Left hindlimb (tissue), 1 donor: ENCODE measurements at places on chromosomes 5 and 9.
A peak's percentile ranks its signal among the peaks of the same experiment; 100 is the strongest.

- no peak for DNase-seq
Observed at GRCh38 chr5:59557572-59557971, 336.0 kb downstream of the PDE4D start.

DNA sequence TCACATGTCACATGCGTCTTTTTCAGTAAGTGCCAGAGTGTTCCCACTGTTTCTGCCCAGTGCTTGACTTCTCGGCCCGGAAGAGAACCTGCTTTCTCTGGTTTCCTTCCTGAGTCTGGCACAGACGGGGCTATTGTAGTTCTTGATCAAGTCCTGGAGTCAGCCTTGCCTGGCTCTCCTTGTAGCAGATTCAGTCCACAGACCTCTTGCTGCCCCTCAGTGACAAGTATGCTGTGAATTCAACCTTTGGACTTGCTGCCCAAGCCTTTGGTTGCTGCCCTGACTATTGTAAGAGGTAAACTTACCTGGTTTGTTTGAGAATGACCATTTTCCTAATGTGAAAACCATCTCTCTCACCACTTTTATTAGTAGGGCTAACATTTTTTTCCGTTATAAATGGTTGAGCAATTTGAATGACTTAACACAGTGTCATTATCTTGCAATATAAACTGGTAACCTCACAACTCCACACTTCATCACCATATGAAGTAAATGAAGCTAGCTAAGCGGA, 24.7 kb downstream of the ZBTB34 start:
- no peak for DNase-seq

GRCh38 chr5:122761115-122761514, 13.8 kb upstream of the SNX2 start:
- no peak for DNase-seq

DNA sequence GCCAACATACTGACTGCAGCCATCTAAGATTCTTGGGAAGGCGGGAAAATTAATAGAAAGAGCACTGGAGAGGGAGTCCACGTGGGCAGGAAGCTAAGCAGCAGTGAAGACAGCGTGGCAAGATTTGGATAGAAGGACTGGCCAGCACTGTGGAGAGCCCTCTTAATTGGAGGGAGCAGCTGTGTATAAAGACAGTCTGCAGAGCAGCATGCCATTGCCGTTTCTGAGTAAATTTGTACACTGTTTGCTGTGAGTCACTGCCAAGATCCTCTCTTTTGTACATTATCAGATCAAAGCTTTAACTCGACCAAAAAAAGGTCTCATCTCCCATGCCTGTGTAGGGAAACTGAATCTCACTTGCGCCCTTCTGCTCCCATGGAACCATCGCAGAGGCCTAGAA, 45.3 kb downstream of the INSYN2B start:
- no peak for DNase-seq

GRCh38 chr5:42579320-42579719, 156.1 kb downstream of the GHR start:
- DNase-seq, result no peak

GRCh38 chr5:118723021-118723338, 265.4 kb downstream of the DTWD2 start:
- DNase-seq, result no peak

GRCh38 chr5:45800331-45800730, 104.2 kb upstream of the HCN1 start:
- DNase-seq, result no peak

DNA sequence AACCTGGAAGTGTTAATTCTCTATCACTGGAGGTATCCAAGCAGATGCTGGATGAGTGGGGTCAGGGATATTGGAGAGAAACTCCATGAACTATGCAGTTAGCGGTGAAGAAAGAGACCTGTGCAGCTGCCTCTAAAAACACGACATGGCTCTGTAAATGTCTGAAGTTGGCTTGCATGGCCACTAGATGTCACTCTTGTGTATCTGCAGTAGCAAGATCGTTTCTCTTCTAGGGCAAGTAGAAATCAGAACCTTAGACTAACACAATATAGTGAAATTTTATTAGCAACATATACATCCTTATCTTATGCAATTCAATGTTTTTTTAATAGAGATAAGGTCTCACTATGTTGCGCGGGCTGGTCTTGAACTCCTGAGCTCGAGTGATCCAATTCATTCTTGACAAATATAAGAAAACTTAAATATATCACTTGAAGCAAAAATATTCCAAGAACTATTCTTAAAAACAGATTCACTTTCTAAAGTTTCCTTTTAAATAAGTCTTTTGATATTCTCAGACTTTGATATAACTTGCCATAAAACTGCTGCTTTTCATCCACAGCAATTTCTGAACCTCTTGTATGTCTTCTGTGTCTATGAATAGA, 2.9 kb downstream of the OR2S2 start:
- peak; percentile 53 for DNase-seq

GRCh38 chr9:120366644-120367019, 213.3 kb downstream of the CDK5RAP2 start:
- DNase-seq, result peak; percentile 71

DNA sequence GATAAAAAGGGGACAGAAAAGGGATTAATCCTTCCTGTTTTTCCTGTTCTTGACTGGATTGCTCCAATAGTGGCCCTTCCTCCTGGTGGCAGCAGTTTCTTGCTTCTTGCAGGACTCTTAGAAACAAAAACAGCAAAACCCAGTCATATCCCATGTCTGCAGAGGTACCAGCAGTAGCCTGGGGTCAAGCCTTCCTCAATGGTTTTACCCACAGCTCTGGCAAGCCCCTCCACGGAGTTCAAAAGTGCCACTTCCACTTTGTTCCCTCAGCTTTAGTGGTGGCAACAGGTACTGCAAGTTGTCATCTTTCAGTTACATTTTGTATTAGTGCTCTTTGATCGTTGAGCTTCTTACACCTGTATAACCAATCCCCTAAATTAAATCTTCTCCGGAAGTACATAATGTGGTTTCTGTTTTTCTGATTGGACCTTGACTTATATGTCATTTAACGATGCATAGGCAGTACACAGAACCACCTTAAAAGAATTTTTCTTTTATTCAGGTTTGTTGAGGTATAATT, 8.7 kb upstream of the RANBP6 start:
- no peak for DNase-seq

GRCh38 chr9:135659252-135659651, 3.9 kb upstream of the LCN9 start:
- DNase-seq, result no peak

- no peak for DNase-seq
Observed at GRCh38 chr5:159441441-159441840, 111.2 kb upstream of the IL12B start.

DNA sequence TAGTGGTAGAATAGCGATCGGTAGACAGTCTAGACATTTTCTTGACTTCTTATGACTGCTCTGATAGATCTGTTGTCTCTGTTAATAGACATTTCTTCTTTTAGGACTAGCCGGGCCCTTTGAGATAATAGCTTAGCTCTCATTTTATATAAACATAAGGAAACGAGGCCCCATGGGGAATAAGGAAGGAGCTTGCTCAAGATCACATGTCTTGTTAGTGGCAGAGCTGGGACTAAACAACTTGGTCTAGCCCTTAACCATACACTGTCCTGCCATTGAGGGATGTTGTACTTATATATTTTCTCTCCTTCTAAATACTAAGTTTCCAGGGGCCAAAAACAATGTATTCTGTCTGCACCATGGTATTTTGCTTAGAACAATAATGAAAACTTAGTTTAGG, 140.0 kb downstream of the GCNT1 start:
- DNase-seq, result no peak

DNA sequence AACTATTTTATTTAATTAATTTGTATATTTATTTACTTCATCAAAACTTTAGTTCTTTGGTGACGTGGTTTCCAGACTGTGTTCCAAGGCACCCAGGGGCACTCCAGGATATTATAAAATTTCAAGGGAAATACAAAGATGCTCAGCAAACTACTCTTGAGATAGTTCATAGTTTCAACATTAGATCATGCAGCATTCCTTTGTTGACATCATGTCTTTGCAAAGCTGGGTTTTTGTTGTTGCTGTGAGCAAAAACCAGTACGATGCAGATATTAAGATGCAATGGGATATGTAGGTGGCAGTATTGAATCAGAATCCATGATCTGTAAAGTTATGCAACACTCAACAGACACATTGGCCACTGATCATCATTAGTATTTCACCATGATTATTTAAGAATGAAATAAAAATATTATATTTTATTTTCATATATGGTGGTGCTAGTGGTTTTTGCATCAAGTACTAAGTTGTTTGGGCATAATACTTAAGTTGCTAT, 219.7 kb downstream of the ADCY2 start:
- no peak for DNase-seq

DNA sequence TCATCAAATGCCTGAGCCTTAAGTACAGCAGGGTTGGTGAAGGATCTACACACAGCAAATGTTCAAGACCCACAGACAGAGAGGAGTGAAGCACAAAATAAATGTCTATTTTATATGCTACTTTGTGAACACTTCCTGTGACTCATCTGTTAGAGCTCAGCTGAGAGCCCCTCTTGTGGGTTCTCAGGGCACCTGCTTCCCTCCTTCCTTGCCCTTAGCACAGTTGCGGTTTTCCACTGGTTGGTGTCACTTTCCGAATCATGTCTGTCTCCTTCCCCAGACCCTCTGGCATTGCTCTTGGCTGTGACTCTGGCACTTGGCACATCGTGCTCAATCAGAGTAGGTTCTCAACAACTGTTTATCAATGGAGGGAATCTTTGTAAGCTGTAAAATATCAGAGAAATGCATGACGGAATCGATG, 128.5 kb upstream of the STC2 start:
- no peak for DNase-seq

DNA sequence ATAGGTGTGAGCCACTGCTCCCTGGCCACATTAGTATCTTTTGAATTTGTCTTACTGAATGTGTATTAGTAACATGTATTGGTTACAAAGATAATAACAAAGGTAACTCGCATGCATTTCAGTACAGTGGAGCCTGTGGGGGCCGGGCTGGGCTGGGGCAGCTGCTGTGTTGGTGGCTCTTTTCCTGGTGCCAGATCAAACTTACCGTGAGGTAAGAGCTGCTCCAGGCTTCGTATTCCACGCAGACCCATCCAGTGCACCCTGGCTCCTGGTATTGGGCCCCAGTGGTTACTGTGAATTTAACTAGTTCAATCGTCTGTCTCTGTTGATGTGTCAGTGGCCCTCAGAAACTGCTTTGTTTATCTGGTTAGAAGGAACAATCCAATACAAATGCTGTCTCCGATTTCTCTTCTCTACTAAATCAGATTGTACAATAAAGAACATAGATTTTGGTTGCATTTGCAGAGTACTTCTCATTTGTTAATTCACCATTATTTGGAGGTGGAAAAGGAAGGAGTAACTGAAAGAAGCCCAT, 15.6 kb downstream of the PRRC2B start:
- DNase-seq, result no peak

GRCh38 chr5:68187268-68188055, 28.1 kb upstream of the PIK3R1 start:
- DNase-seq, result peak; percentile 42

- DNase-seq, result no peak
Observed at GRCh38 chr5:172193872-172194271, at the start of gene EFCAB9. TSS of gene EFCAB9 (plus strand) at chr5:172194172. CDS start at chr5:172194173, 1 bp downstream.

GRCh38 chr5:66881480-66882161, 285.4 kb downstream of the MAST4 start:
- no peak for DNase-seq

DNA sequence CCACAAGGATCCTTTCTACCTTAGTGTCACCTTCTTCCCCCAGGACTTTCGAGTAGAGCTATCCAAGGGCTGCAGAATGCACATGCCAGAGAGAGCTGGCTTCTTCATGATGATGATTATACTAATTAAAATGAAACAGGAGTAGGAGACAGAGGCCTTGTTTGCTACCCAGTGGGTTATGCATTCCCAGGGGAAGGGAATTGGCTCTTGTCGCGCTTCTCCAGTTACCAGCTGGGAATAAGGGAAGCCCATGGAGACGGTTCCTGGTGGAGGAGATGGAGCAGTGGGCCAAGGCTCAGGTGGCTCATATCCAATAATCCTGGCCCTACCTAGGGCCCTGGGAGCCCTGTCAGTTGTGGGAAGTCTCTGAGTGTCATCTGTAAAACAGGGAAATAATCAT, 65.1 kb downstream of the WWC1 start:
- no peak for DNase-seq

- DNase-seq, result no peak
Observed at GRCh38 chr9:12056874-12057273, 636.3 kb upstream of the TYRP1 start.

GRCh38 chr9:127451858-127452656, 747 bp downstream of the LRSAM1 start:
- DNase-seq, result peak; percentile 62

GRCh38 chr5:72949481-72949880, 6.4 kb upstream of the FCHO2 start:
- DNase-seq, result no peak

DNA sequence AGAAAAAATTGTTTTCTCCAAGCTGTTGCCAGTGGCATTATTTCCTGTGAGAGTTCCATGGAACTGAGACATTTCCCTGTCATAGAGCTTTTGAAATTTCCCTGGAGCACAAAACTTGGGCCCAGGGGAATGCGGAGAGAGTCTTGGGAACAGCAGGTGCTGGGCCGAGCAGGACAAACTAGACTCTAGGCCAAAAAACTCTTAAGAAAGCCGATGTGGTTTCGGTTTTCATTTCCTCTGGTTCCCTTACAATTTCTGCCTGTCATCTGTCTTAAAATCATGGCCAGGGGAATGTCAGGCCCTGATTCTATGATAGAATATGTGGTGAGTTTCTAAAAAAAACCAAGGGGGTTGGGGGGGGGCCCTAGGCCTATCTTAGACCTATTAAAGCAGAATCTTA, 4.6 kb downstream of the SLC35A4 start:
- DNase-seq, result no peak

DNA sequence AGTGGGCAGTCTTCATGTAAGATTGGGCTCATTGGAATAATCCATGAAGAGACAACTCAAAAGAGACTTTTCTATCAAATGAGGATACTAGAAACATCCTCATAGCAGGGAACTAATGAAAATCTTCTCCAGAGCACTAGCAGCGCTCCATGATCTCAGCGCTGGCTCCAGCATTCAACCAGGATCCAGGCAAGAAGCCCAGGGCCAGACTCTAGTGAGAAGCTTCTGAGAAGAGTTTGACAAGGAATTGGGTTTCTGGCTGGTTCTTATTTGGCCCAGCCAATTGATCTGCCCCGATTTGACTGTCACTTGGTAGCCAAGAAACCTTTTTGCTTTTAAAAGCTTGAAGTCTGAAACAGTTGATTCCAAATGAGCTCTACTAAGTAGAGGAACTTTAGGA, 60.1 kb downstream of the AOPEP start:
- no peak for DNase-seq

DNA sequence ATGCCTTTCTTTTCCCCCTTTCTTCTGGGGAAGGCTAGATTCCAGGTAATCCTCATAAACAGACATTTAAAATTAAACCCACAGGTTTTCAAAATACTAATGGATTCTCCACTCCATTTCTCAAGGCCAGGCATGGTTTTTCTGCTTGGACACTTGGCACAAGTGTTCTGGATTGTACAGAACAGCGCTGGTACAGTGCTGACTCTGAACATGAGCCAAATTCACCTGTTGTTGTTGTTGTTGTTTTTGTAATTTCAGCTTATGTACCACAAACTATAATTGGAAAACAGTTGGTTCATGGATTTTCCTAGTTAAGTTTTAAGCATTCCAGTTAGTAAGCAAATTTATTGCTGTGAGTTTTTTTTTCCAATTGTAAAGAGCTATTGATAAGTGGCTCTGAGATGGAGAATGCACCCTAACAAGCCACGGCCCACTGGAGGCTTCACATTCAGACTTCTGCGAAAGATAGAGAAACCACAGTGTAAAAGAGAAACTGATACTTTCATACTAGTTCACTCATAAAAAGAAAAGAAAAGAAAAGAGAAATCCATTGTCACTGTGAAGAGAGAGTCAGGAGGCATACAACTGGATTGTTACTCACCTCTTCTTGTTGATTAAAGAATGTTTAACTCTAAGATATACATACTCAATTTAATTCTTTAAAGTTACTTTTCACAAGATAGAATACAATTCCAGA, 16.2 kb upstream of the ITGA1 start:
- DNase-seq, result no peak
